CD4-positive, alpha-beta T cell (primary cell): ENCODE measurements at places on chromosomes 3 and 15. TPM values are rescaled to one million over a fixed set of nuclear protein-coding genes. Genes with fewer than 3 reads are reported as not detected.

- no peaks in the 10 kb centered on the region for H3K36me3 ChIP-seq
- no peaks in the 10 kb centered on the region for H3K4me1 ChIP-seq
- H3K27ac ChIP-seq, result no peak overlapping the region
- DNase-seq, result no peak
- H3K27me3 ChIP-seq, result no peaks in the 10 kb centered on the region
- no peak overlapping the region for H3K4me3 ChIP-seq
Observed at GRCh38 chr15:31156226-31156625, 54.7 kb upstream of the TRPM1 start.

- H3K27ac ChIP-seq, result no peak overlapping the region
- no peak for DNase-seq
- no peaks in the 10 kb centered on the region for H3K36me3 ChIP-seq
- H3K4me1 ChIP-seq, result peaks cover 5% of the 10 kb centered on the region
- H3K27me3 ChIP-seq, result no peaks in the 10 kb centered on the region
- H3K4me3 ChIP-seq, result no peak overlapping the region
Observed at GRCh38 chr3:189169728-189170127, 2.0 kb upstream of the TPRG1 start.

DNA sequence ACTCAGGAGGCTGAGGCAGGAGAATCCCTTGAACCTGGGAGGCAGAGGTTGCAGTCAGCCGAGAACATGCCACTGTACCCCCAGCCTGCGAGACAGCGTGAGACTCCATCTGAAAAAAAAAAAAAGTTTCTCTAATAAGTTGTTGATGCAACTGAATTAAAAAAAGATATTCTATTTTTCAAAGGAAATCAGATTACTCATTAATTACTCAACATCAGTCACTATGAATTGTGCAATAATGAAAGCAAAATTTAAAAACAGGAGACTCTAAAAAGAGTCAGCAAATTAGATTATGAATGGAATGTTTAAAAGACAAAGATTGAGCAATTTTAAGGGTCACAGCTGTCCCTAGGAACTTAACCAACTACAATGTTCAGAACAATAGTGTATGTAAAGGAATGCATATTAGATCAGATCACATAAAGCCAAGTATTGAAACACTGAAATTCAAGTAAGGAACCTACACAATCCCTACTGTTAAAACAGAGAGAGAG is 60.2 kb upstream of the SLC4A7 start:
- no peaks in the 10 kb centered on the region for H3K4me1 ChIP-seq
- H3K27me3 ChIP-seq, result no peaks in the 10 kb centered on the region
- no peak overlapping the region for H3K27ac ChIP-seq
- no peaks in the 10 kb centered on the region for H3K36me3 ChIP-seq
- H3K4me3 ChIP-seq, result no peak overlapping the region

GRCh38 chr3:186971578-186971977 is 41.3 kb downstream of the ST6GAL1 start:
- H3K27ac ChIP-seq, result no peak overlapping the region
- no peaks in the 10 kb centered on the region for H3K27me3 ChIP-seq
- H3K4me1 ChIP-seq, result peaks cover 9% of the 10 kb centered on the region
- no peak overlapping the region for H3K4me3 ChIP-seq
- no peak for DNase-seq

- no peak overlapping the region for H3K27ac ChIP-seq
- H3K4me1 ChIP-seq, result no peaks in the 10 kb centered on the region
Observed at GRCh38 chr3:141146979-141147470, 84.6 kb upstream of the PXYLP1 start.

DNA sequence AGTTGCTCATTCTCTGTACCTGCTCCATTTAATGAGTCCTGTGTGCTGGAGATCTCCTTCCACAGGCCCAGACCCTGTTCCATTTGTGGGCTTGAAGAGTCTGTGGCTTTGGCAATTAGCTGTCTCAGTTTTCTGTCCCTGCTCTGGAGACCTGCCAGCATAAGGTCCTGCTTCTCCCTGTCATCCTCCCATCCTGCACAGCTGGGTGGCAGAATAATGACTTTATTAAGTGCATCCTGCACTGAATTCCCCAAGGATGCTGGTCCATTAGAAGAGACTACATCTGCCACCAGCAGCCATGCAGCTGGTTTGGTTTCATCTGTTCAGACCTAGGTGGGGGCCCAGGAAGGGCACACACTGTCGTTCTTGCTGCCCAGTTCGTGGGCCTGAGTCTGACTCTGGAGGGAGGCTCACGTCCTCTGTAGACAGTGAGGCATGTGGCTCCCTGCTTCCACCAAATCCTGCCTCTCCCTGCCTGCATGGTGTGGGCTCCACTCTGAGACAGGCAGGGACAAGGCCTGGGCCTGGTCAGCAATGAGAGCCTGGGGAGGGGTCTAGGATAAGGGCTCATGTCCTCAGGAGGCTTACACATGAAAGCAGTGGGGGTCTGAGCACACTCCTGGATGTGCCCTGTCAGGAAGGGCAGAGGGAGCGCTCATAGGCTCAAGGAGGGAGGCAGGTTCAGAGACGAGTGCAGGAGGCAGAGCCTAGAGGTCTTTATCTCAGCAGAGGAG is 78.4 kb upstream of the PRR23E start:
- H3K4me3 ChIP-seq, result no peak overlapping the region
- H3K4me1 ChIP-seq, result no peaks in the 10 kb centered on the region
- H3K36me3 ChIP-seq, result no peaks in the 10 kb centered on the region
- no peak for DNase-seq
- no peak overlapping the region for H3K27ac ChIP-seq

DNA sequence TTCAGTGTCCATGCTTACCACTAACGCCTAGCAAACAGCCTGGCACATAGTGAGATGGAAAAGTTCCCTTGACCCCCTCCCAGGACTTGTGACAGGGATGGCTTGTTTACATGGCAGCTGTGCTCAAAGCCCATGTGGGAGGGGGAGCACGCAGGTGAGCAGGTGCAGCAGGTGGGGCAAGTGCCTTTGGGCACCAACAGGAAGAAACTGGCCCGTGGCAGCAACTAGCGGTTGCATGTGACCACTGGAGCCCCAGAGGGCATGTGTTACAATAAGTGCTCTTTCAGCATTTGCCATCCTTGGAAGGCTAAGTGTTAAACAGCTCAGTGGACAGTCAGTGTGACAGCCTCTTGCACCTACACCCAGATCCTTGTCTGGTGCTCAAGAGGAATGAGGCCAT is 734.6 kb downstream of the TUSC7 start:
- no peak overlapping the region for H3K4me3 ChIP-seq
- no peaks in the 10 kb centered on the region for H3K36me3 ChIP-seq
- H3K27me3 ChIP-seq, result no peaks in the 10 kb centered on the region
- no peaks in the 10 kb centered on the region for H3K4me1 ChIP-seq
- no peak for DNase-seq

DNA sequence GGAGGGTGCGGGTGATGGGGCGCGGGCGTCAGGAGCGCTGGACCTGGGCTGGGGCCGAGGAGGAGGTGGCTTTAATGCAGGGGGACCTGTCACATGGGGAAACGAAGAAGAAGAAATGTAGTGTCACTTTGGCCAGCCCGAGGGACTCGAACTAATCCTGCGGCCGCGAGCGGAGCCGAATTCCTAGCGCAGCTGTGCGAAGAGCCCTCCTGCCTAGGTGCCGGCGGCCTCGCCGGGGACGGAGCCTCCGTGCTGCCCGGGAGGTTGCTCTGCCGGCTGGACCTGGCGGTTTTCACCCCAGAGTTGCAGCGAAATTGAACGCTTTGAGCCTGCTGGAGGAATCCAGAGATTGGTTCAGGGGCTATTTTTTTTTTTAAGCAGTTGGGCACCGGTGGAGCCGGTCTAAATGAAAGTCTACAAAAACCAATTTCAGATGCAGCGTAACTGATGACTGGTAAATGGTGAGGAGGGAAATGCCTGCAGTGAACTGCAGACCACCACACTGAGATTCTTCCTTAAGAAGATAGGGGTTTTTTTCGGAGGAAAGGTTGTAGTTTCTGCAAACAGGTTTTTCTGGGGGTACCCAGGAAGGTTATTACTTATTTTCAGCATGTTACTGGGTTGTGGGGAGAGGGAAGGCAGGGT is 662 bp downstream of the TMEM108 start:
- no peak for DNase-seq
- H3K27me3 ChIP-seq, result peaks cover 50% of the 10 kb centered on the region
- H3K4me3 ChIP-seq, result no peak overlapping the region
- no peak overlapping the region for H3K27ac ChIP-seq
- H3K4me1 ChIP-seq, result peaks cover 11% of the 10 kb centered on the region

GRCh38 chr3:161028555-161029153 is 76.5 kb downstream of the B3GALNT1 start:
- H3K36me3 ChIP-seq, result no peaks in the 10 kb centered on the region
- no peaks in the 10 kb centered on the region for H3K27me3 ChIP-seq
- H3K4me1 ChIP-seq, result no peaks in the 10 kb centered on the region
- no peak overlapping the region for H3K4me3 ChIP-seq

DNA sequence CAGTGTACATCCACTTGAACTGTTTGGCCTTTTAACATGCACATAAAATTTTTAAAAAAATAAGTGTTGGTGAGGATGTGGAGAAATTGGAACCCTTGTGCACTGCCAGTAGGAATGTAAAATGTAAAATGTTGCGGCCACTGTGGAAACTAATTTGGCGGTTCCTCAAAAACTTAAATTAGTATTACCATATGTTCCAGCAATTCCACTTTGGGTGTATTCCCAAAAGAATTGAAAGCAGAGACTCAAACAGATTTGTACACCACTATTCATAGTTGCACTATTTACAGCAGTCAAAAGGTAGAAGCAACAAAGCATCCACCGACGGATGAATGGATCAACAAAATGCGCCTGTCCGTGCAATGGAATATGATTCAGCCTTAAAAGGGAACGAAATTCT is 55.2 kb upstream of the SEC61A1 start:
- H3K4me1 ChIP-seq, result no peaks in the 10 kb centered on the region
- no peak overlapping the region for H3K27ac ChIP-seq
- H3K27me3 ChIP-seq, result no peaks in the 10 kb centered on the region
- no peak overlapping the region for H3K4me3 ChIP-seq
- DNase-seq, result no peak

DNA sequence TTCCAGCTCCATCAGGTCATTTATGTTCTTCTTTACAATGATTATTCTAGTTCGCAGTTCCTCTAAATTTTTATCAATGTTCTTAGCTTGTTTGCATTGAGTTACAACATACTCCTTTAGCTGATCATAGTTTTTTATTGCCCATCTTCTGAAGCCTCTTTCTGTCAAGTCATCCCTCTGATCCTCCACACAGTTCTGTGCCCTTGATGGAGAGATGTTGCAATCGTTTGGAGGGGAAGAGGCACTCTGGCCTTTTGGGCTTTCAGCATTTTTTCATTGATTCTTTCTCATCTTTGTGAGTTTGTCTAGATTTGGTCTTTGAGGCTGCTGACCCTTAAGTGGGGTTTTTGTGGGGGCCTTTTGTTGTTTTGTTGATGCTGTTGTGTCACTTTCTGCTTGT is 234.6 kb upstream of the CBLB start:
- H3K4me1 ChIP-seq, result no peaks in the 10 kb centered on the region
- H3K27me3 ChIP-seq, result no peaks in the 10 kb centered on the region
- H3K27ac ChIP-seq, result no peak overlapping the region
- no peaks in the 10 kb centered on the region for H3K36me3 ChIP-seq
- DNase-seq, result no peak

DNA sequence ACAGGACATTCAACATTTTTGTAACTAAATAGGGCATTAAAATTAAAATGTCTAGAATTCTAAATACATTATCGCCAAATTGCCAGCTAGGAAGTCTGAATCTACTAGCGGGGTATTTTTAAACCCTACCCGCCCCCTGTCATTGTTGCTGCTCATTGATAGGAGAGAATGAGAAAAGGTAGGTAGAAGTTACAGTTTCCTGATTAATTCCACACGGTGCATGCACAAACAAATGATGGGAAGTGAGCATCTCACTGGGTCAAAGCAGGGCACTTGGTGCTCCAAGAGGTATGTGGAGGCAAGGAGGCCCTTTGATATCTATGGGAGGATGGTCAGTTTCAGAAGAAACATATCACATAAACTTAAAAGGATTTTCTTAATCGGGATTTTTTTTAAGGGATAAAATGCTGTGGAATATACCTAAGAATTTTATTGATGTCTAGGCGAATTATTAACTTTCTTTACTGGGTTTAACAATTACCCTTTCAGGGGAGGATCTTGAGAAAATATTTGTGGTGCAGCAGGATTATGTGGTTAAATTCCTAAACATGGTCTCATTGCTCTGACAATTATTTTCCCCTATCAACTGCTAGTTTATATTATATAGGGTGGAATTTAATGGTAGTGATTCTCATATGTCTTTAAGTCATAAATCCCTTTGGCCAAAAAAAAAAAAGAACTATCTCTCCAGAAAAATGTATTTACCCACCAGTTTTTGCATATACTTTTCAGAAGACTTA is 236.0 kb upstream of the GOLGA6L4 start:
- no peak overlapping the region for H3K27ac ChIP-seq
- no peaks in the 10 kb centered on the region for H3K36me3 ChIP-seq
- no peak overlapping the region for H3K4me3 ChIP-seq

DNA sequence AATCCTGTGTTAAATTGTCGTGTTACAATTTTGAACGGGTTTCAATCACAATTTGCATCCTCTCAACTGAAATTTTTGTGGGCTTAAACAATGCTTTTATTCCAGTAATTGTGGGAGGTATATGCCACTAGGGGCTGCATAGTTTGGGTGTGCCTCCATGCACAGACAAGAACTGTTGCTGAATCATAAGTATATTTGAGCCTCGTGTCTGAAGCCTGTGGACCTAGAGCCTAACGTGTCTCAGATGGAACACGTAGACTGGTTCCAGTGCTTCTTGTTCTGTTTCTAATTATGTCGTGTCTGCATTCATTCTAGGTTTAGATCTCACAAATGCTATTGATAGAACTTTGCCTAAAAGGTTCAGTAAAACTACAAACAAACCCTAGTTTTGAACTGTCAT is 363.4 kb downstream of the RBMS3 start:
- DNase-seq, result no peak
- no peaks in the 10 kb centered on the region for H3K36me3 ChIP-seq
- H3K4me1 ChIP-seq, result no peaks in the 10 kb centered on the region
- H3K27ac ChIP-seq, result no peak overlapping the region

- H3K4me1 ChIP-seq, result peaks cover 29% of the 10 kb centered on the region
- H3K27me3 ChIP-seq, result no peaks in the 10 kb centered on the region
- H3K27ac ChIP-seq, result no peak overlapping the region
- H3K4me3 ChIP-seq, result no peak overlapping the region
Observed at GRCh38 chr15:45162771-45163507, 24.8 kb downstream of the SHF start.

DNA sequence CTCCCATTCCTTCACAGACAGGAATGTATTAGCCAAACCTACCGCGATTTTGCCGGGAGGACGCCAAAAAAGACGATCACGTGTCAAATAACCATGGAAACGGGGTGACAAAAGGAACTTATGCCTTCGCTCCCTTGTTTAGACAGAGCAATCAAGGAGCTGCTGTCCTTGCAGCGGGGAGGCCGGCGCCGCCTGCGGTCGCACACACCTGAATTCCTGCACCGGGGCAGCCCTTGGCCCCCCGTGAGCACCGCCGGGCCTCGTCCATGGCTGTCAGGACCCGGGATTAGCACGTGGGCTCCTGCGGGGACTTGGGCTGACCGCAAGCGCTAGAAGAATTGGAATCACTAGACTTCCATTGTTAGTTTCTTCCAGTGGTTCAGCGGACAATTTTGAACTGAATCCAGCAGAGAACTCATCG is 193.1 kb downstream of the SHQ1 start:
- H3K4me1 ChIP-seq, result peaks cover 11% of the 10 kb centered on the region
- no peak for DNase-seq
- peaks cover 7% of the 10 kb centered on the region for H3K27me3 ChIP-seq
- H3K27ac ChIP-seq, result no peak overlapping the region
- H3K4me3 ChIP-seq, result no peak overlapping the region

TRIM71 gene
- total RNA-seq, result not detected
